Mesothelial cell of epicardium (in vitro differentiated cells): ENCODE measurements at places on chromosomes 4 and X. TPM values are rescaled to one million over a fixed set of nuclear protein-coding genes. Genes with fewer than 3 reads are reported as not detected.

- no peak for DNase-seq
- peaks cover 1% of the 10 kb centered on the region for H3K27me3 ChIP-seq
- H3K4me3 ChIP-seq, result peak overlapping the region; percentile 13
Measured at GRCh38 chr4:183758061-183758757, 99.1 kb downstream of the TRAPPC11 start.

The TACC3 gene
- 38.9 to 45.3 TPM (median 44.4 TPM) in 3 replicates for total RNA-seq

GRCh38 chrX:110053453-110053852 is 50.5 kb downstream of the TMEM164 start:
- H3K4me1 ChIP-seq, result peaks cover 2% of the 10 kb centered on the region
- no peak for DNase-seq
- H3K27ac ChIP-seq, result no peak overlapping the region
- no peaks in the 10 kb centered on the region for H3K27me3 ChIP-seq

The BEX2 gene
- 29.0 to 29.8 TPM (median 29.8 TPM) in 3 replicates for total RNA-seq

- H3K4me1 ChIP-seq, result no peaks in the 10 kb centered on the region
- no peak overlapping the region for H3K4me3 ChIP-seq
- no peaks in the 10 kb centered on the region for H3K27me3 ChIP-seq
- DNase-seq, result no peak
- no peak overlapping the region for H3K27ac ChIP-seq
Measured at GRCh38 chr4:174629265-174629664, 107.0 kb upstream of the HPGD start.

- no peak overlapping the region for H3K27ac ChIP-seq
- no peaks in the 10 kb centered on the region for H3K36me3 ChIP-seq
- DNase-seq, result no peak
- peaks cover 7% of the 10 kb centered on the region for H3K27me3 ChIP-seq
- no peak overlapping the region for H3K4me3 ChIP-seq
- H3K4me1 ChIP-seq, result no peaks in the 10 kb centered on the region
Measured at GRCh38 chr4:44765116-44765515, 38.8 kb upstream of the GNPDA2 start.

The PTPN13 gene
- 42.9 to 45.4 TPM (median 44.3 TPM) in 3 replicates for total RNA-seq

- no peak for DNase-seq
- peaks cover 4% of the 10 kb centered on the region for H3K4me1 ChIP-seq
- H3K27ac ChIP-seq, result no peak overlapping the region
- H3K27me3 ChIP-seq, result no peaks in the 10 kb centered on the region
- no peak overlapping the region for H3K4me3 ChIP-seq
Measured at GRCh38 chrX:74434336-74434735, 13.0 kb downstream of the SLC16A2 start.

DNA sequence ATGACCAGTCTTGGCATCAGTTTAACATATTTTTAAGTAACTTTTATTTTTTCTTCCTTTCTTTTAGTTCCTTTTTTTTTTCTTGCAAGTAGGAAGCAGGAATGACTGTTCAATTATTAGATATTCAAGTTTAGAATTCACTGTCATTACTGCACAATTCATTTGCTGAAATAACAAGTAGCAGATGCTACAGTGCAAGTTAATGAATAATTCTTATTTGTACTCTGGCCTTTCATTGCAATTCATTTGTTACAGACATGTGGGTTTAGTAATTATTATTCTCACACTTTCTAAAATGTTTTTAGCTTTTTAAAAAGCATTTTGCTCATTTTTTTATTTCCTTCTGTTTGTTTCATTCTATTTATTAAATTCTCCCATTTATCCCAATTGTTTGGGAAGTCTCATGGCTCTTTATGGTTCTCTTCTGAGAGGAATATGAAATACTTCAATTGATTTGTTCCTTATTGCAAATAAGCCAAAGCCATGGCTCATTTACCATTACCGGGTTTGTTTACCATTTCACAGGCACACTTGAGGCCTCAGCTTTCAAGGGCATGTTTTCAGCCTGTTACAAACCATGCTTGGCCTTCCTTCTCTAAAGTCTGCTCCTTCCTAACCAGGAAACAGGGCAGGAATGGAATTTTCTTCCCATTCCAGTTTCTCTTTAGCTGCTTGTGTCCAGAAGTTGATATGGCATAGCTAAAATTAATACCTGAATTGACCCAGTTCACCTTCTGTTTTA is 4.6 kb upstream of the DCAF4L1 start:
- H3K27ac ChIP-seq, result no peak overlapping the region
- no peak for DNase-seq
- peaks cover 11% of the 10 kb centered on the region for H3K27me3 ChIP-seq
- H3K4me1 ChIP-seq, result no peaks in the 10 kb centered on the region
- no peak overlapping the region for H3K4me3 ChIP-seq

The ARHGAP36 gene
- not detected in 3 replicates for total RNA-seq

DNA sequence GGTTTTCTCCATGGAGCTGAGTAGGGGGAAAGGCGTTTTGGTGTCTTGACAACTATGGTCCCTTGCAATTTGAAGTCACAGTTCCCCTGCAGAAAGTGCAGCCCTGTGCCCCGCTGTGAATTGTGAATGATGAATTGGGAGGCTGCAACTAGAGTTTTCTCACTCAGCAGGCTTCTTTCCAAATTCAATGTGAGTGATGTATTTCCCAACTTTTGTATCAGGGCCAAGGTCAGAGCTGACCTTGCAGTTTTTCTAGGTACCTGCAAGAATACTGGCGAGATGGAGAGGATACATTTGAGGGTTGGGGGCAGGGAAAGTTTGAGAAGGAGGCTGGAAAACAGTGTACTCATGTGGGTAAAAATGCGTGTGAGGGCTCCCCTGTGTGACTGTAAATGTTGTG is 11.7 kb downstream of the PHEX start:
- H3K4me3 ChIP-seq, result no peak overlapping the region
- H3K27ac ChIP-seq, result no peak overlapping the region
- H3K4me1 ChIP-seq, result peaks cover 11% of the 10 kb centered on the region
- no peaks in the 10 kb centered on the region for H3K27me3 ChIP-seq
- DNase-seq, result no peak

DNA sequence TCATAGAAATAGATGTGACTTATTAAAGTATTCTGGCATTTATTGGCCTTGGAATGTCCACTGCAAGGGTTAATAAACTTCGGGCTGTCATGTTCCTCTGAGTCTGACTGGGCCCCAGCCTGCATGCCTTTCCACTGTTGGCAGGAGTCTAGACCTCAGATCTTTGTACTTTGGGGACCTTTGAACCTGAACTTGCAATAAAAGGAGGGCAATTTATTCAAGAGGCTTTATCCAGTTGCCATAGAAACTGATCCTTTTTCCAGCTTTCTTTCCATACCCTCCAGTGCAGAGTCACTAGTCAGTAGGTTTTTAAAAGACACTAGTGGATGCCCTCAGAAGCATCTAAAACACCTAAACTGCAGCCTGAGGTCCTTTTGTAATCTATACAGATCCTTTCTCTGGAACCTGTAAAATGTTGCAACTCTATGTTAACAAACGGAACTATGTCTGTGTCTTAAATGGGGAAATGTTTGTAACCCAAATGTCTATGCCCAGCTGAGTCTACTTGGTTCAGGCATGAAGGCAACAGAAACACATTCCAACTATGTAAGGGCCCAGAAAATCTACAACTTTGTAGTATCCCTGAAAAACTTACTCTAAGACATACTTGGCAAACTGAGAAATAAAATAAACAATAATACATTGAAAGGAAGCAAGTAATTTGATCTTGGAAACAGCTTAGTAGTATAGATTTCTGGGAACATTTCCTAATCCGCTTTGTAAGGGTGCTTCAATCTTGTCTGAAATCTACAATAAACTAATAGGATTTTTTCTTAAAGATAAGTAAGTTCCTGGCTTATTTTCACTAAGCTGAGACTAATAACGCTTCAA is 41.5 kb downstream of the SOWAHB start:
- no peak overlapping the region for H3K4me3 ChIP-seq
- DNase-seq, result no peak
- peaks cover 29% of the 10 kb centered on the region for H3K4me1 ChIP-seq
- peak overlapping the region; percentile 69 for H3K27ac ChIP-seq

DNA sequence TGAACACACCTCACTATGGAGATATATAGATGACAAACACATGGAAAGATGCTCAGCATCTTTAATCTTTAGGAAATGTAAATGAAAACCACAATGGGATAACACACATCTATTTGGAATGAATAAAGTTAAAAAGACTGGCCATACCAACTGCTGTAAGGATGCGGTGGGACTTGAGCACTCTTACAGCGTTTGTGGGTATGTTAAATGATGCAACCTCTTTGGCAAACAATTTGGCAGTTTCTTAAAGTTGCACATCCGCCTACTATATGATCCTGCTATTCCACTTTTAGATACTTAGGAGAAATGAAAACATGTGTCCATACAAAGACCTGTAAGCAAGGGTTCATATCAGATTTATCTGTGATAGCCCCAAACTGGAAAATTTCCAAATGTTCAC is 50.7 kb downstream of the MRPL1 start:
- no peak overlapping the region for H3K4me3 ChIP-seq
- DNase-seq, result no peak
- peaks cover 30% of the 10 kb centered on the region for H3K36me3 ChIP-seq
- no peaks in the 10 kb centered on the region for H3K4me1 ChIP-seq
- H3K27me3 ChIP-seq, result no peaks in the 10 kb centered on the region

GRCh38 chr4:7041801-7042502 is 1.2 kb upstream of the TADA2B start:
- H3K36me3 ChIP-seq, result no peaks in the 10 kb centered on the region
- H3K4me3 ChIP-seq, result peak overlapping the region; percentile 83
- H3K4me1 ChIP-seq, result peaks cover 32% of the 10 kb centered on the region
- H3K27ac ChIP-seq, result peak overlapping the region; percentile 87
- H3K27me3 ChIP-seq, result peaks cover 8% of the 10 kb centered on the region
- DNase-seq, result peak; percentile 42

DNA sequence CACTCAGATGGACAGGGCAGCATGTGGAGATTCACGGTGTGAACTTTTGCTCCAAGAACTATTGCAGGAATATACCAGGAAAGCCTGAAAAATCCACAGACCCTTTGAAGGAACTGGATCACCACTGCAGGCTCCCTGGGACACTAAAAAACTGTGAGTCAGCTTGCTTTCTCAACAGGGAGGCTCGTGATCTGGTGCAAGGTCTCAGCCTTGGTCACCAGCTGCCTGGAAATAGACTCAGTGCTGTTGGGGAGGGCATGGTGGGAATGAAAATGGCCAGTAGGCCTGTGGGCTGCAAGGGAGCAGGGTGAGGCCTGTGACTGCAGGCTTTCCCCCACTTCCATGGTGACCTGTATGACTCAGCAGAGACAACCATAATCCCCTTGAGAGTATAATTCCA is 426.4 kb upstream of the RPS6KA3 start:
- no peaks in the 10 kb centered on the region for H3K4me1 ChIP-seq
- H3K4me3 ChIP-seq, result no peak overlapping the region
- no peak for DNase-seq
- H3K36me3 ChIP-seq, result no peaks in the 10 kb centered on the region
- H3K27me3 ChIP-seq, result no peaks in the 10 kb centered on the region

The ART3 gene
- 0.33 to 0.45 TPM in 2 of 3 replicates, not detected in the other for total RNA-seq

The CAPN6 gene
- total RNA-seq, result 84.3 to 90.8 TPM (median 88.2 TPM) in 3 replicates

GRCh38 chrX:134682081-134682480 is 23.8 kb upstream of the PLAC1 start:
- no peaks in the 10 kb centered on the region for H3K4me1 ChIP-seq
- H3K36me3 ChIP-seq, result no peaks in the 10 kb centered on the region
- H3K27ac ChIP-seq, result no peak overlapping the region
- H3K4me3 ChIP-seq, result no peak overlapping the region

GRCh38 chr4:11019451-11020240 is 335.1 kb upstream of the CLNK start:
- peaks cover 36% of the 10 kb centered on the region for H3K4me1 ChIP-seq
- H3K36me3 ChIP-seq, result no peaks in the 10 kb centered on the region
- DNase-seq, result no peak
- H3K27ac ChIP-seq, result no peak overlapping the region

The S100P gene
- total RNA-seq, result 1.1 to 4.6 TPM (median 3.4 TPM) in 3 replicates

DNA sequence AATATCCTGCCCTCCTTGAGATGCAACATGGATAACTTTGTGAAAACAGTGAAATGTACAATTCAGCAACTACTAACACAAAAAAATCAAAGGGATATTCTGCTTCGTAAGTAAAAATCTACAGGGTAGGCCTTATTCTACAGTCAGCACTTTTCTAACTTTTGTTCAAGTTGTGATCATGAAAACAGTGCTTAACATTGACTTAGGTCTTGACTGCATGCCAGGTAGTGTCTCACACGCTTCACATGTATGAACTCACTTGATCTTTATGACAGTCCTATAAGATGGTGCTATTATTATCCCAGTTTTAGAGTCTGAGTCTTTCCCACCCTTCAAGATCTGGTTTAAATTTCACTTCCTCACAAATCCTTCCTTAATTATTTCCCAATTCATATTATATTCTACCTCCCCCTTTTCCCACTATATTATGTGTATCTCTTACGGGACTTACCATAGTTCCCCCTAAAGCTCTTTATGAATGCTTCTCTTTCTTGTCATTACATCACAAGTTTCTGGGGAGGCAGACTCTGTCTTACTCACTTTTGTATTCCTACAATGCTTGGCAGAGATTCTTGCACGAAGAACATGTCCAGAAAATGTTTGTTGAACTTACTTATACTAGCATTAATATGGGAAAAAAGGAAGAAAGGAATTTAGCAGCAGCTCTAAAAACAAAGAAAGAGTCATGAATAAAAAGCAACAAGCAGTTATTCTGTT is 179.8 kb downstream of the SCFD2 start:
- DNase-seq, result no peak
- no peaks in the 10 kb centered on the region for H3K27me3 ChIP-seq
- H3K27ac ChIP-seq, result peak overlapping the region; percentile 41
- no peaks in the 10 kb centered on the region for H3K36me3 ChIP-seq
- no peak overlapping the region for H3K4me3 ChIP-seq
- H3K4me1 ChIP-seq, result peaks cover 26% of the 10 kb centered on the region

The SATL1 gene
- 0.56 to 0.72 TPM (median 0.58 TPM) in 3 replicates for total RNA-seq

DNA sequence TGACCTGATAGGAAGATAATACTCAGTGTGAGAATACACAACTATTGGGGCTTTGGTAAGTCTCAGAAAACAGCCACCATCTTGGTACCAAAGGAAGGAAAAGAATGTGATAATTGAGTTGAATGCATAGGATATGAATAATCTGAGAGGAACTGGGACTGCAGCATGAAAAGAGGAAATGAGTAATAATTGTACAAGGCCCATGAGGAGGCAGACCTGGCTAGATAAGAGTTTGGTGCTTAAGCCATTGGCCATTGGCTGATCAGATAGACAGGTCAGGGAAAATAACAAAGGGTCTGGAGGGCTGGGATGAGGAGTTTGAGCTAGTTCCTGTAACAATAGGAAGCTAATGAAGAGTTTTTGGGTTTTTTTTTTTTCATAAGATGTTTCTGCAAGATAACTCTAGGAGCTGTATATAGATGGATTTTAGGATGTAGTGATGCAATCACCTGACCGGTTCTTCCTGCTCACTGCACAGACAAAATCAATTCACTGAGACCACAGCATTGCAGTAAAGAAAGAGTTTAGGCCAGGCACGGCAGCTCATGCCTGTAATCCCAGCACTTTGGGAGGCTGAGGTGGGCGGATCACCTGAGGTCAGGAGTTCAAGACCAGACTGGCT is 5.3 kb upstream of the TRMT2B start:
- H3K4me3 ChIP-seq, result no peak overlapping the region
- H3K27ac ChIP-seq, result no peak overlapping the region
- H3K4me1 ChIP-seq, result no peaks in the 10 kb centered on the region
- no peaks in the 10 kb centered on the region for H3K27me3 ChIP-seq

DNA sequence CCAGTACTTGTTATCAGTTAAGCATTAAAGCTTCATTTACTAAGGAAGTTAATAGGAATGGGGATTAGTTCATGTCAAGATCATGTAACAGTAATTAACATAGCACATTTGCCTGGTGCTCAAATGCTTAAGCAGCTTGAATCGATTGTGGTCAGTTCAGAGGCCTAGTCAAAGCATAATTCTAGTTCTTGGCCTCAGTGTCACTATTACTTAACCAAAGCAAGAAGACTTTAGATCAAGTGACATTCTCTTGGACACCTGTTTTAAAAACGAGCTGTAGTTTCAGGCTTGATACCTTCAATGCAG is 115.2 kb upstream of the BMPR1B start:
- DNase-seq, result no peak
- H3K27me3 ChIP-seq, result no peaks in the 10 kb centered on the region
- H3K4me3 ChIP-seq, result no peak overlapping the region
- H3K27ac ChIP-seq, result no peak overlapping the region
- peaks cover 10% of the 10 kb centered on the region for H3K36me3 ChIP-seq
